ENCODE measurements at places on chromosomes 12 and 14.

- no peak for DNase-seq
Observed at GRCh38 chr12:89080793-89081465, 271.4 kb downstream of the DUSP6 start.

GRCh38 chr14:92728759-92729364, 19.6 kb downstream of the LGMN start:
- no peak for DNase-seq

- DNase-seq: no peak
Observed at GRCh38 chr14:52355526-52355925, 41.4 kb downstream of the PTGER2 start.

DNA sequence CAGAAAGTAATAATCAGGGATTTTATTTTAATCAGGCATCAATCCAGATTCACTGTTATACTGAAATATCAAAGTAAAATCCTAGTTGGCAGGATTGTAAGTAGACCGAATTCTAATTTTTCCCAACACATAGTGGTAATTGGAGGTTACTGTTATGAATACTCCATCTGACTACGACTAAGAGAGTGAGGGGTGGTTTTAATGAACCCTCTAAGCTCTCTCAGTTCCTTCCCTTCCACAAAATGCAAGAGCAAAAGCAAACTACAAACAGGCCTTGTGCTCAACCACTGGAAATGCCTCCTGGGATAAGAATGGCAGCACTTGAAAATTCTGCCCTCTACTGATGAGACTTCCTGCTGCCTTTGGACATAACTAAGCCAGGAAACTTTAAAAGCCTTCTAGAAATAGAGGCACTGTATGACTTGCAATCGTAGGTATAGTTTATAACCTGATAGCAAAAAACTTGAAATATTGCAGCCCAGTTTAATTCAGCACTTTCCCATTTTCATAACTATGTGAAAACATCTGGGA, 184.8 kb downstream of the SLC16A7 start:
- DNase-seq: peak; percentile 23

GRCh38 chr12:62914443-62915203, 20.3 kb downstream of the PPM1H start:
- DNase-seq: no peak
